ENCODE measurements at places on chromosomes 5 and 9.

DNA sequence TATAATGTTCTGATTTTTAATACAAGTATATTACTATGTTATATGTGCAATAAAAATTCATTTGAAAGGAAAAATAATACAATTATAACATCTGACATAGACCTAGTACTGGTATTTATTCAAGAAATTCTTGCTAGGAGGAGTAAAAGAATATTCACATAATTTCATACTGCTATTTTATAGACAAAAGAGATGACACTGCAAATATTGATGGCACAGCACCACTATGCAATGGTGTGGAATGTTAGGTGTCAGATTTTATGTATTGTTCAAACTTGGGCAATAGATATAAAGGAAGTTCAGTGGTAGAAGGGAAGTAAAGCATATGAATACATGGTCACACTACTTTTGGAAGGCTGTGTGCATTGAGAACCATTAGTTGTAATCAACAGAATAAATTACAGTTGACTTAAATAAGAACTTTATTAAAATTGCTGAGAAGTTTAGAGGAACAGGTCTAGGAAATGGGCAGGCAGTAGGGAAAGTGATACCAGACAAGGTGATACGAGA, 143.9 kb downstream of the OR2K2 start:
- DNase-seq, result no peak

- DNase-seq, result no peak
These were observed 67.9 kb downstream of the VCAN start for GRCh38 chr5:83539463-83539790.

- no peak for DNase-seq
These were observed 77.8 kb upstream of the SHISAL2B start for GRCh38 chr5:64612344-64612961.

DNA sequence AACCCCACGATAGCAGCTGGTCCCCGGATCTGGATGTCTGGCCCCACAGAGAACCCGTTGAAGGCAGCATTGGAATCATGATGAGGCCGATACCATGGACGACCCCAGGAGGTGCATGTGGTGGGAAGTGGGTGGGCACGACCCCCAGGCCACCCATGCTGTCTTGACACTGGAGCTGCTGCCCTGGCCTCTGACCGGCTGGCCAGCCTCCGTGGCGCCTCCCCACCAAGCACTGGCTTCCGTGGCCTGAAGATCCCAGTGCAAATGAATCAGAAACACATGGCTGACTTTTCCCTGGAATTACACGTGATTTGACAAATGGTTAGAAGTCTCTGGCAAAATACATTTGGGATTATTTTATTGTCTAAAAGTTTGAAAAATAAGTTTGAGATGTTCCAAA, 259.0 kb upstream of the IRX1 start:
- DNase-seq, result no peak

DNA sequence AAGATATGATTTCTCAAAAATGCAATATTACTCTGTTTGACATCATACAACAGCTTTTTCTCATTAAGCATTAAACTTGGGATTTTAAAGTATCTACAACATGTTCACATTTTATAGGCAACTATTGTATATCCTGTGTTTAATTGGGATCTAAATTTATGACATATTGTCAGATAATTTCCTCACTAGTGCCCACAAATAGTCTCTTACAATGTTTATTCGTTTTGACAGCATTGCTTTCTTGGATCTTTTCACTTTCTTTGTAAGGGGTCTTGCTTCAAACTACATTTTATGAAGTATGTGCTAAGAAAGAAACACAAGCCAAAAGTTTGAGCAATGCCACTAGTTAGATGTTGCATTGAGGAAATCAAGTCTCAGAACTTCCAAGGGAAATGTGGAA, 285.1 kb downstream of the TMEM167A start:
- DNase-seq, result no peak

- no peak for DNase-seq
These were observed 10.3 kb upstream of the NPR2 start for GRCh38 chr9:35781066-35781465.

DNA sequence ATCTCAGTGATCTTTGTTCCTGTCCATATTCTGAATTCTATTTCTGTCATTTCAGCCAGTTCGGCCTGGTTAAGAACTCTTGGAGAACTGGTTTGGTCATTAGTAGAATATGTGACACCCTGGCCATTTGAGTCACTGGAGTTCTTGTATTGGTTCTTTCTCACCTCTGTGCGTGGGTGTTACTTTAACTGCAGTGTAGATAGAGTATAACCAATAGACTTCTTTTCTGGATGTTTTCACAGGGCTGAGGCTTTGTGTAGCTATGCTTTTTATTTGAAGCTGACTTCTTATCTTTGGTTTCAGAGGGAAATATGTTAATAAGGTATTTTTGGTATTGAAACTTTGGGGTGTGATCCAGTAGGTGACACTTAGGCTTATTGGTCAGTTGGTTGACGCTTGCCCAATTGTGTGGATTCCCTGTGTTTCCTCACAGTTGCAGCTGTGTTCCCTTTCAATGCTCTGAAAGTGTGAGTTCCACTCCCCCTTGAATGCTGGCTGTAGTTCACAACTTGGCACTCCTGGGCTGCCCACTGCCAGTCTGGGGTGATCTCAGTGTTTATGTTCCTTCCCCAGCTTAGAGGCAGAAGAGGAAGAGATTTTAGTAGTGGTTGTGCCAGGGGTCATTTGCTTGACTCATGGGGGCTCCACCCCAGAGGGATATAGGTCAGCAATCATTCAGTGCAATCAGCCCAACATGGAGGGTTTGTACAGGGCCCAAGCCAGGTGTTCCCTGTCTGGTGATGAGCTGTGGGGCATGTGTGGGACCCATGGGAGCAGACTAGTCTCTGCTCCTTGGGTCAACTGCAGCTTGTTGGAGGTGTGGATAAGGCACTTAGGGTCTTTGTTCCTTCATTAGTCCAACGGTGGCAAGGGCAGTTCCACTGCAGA, 34.9 kb upstream of the TEK start:
- no peak for DNase-seq

GRCh38 chr9:103942200-103942599, 151.9 kb upstream of the SMC2 start:
- DNase-seq, result no peak

DNA sequence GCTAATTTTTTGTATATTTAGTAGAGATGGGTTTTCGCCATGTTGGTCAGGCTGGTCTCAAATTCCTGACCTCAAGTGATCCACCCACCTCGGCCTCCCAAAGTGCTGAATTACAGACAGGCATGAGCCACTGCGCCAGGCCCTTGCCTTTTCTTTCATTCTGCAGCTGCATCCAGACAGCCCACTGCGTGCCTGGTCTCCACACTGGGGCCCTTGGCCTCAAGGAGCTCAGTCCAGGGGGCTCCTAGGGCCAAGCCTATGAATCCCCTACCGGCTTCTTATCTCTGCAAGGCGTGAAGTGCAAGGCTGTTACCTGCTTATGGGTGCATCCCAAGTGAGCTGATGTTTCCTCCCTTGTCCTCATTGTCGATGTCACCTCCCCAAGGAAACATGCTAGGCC, 78.8 kb downstream of the CSNK1A1 start:
- no peak for DNase-seq

DNA sequence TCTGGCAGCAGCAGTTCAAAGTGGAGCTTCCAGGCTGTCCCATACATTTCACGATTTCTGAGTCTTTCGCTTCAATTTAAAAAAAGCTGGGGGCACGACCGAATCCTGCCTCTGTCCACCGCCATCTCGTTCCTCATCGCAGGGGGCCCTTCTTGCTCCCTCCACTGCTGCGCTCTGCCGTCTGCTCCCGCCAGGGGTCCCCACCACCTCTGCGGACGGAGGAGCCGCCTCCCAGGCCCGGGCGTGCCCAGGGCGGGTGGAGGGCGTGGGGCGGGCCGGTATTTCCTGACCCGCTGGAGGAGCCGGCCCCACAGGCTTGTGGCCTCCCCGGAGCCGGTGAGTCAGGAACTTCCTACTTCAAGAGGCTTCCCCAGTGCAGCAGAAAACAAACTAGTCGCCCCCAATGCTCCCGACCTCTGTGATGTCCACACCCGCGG, 50.4 kb downstream of the USP20 start:
- DNase-seq, result peak; percentile 92

- DNase-seq, result no peak
These were observed 44.7 kb upstream of the HMGCS1 start for GRCh38 chr5:43357878-43358281.

- no peak for DNase-seq
These were observed 10.9 kb downstream of the PLPP7 start for GRCh38 chr9:131300444-131300843.

DNA sequence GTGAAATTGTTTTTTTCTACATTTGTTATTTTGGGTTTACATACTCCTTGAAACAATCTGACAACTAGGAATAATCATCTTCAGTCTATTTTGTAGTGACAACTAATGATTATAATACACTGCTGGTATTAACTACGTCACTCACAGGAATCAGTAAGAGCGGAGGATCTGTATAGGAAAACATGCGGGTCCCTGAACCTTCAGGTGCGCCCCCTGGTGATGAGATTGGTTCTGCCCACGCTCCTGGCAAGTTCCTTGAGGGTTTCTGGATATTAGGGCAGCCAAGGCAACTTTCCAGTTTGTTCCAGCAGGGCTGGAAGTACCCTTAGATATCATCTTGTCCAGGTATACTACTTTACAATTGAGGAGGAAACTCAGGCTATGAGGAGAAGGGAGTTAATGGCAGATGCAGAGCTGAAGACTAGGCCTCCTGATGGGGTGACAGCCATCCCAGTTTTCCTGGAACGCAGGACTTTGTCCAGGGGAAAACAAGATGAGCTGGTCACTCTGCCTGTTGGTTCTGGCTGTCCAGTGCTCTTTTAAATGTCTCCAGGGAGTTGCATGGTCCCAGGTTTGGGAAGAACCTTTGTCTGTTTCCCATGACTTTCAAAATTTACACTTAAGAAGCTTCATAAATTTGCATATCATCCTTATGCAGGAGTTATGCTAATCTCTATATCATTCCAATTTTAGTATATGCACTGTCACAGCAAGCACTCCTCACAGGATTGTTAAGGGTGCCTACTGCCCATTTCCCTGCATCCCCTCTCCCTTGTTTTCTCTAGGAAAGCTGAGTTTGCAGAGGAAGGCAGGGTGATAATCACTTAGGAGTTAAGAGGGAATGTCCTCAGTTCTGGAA, 14.9 kb upstream of the WNT8A start:
- DNase-seq, result peak; percentile 63

DNA sequence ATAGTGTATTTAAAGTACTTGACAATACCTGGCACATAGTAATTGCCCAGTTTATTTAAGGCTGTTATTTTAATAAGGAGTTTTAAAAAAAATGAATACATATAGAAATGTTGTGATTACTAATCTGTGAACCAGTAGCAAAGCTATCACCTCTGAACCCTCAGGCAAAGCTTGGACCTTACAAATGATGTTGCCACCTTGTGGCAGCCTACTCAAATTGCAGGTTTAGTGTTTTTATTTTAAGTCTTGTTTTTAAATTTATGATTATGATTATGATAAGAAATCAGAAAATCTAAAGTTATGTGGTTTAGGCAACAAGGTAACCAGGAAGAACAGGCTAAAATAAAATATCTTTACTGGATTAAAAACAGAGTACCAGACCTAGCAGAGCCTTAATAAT, 35.8 kb downstream of the PPARGC1B start:
- DNase-seq, result no peak
